NCI-H2081 (cell line): ENCODE measurements at places on chromosomes 16 and 17.

GRCh38 chr17:4362141-4362540 lies 4.3 kb downstream of the UBE2G1 start:
- peak; percentile 60 for DNase-seq

DNA sequence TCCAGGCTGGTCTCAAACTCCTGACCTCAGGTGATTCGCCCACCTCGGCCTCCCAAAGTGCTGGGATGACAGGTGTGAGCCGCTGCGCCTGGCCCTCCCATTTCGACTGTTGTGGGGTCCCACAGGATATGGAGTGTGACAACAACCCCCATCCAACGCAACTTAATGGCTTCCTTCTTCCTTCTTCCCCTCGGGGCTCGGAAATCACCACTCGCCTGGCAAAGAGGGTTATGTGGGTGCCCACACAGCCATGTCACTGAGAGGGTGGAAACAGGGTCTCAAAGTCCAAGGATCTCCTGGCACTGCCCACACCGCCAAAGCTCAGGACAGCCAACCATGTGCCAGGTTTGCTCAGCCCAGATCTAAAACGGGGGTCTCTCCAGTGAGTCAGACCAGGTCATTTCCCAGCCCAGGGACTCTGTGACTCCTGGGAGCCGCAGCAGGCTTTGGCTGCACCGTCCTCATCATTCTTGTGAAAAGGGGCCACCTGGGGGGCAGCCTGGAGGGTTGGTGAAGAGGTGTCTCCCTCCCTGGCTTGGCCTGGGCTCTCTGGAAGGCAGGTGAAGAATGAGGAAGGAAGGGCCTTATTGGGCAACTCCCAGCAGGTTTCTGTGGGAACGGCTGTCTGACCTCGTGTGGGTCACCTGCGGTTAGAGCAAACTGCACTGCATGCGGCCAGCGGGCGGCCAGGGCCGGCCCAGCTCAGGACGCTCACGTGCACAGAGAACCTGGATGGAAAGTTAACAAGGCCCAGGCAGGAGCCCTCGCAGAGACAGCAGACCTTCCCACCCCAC lies 25.3 kb upstream of the LITAF start:
- DNase-seq, result no peak

GRCh38 chr16:64094992-64095634 lies 1026.8 kb downstream of the CDH11 start:
- no peak for DNase-seq

DNA sequence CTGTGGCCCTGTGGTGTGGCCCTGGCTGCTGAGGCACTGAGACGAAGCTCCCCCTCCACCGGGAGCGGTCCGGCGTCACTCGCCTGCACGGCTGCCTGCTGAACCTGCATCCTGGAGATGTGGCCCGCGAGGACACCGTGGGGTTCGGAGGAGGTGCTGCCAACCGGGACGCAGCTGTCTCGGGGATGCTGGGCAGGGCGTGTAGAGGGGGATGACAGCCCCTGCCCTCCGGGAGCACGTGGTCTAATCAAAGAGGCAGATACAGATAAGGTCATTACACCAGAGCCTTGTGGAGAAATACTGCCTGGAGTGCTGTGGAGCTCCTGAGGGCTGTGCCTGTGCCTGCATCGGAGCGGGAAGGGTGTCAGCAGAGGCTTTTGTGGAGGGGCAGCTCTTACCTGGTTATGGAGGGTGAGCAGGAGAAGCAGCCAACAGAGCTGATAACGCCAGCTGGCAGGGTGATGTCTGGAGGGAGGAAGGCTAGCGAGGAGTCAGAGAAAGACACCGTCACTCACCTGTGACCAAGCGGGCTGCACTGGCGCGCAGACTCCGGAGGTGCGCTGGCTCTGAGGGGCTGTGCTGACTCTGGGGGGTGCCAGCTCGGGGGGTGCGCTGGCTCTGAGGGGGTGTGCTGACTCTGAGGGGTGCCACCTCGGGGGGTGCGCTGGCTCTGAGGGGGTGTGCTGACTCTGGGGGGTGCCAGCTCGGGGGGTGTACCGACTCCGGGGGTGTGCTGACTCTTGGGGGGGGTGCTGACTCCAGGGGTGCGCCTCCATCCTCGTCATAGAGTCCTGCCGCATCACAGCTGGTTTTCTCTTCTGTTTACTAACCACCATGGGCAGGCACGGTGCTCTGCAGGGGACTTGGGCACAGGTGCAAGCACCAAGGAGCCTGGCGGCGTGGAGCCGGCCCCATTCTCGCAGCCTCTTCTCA lies 104.7 kb upstream of the CHMP6 start:
- peak; percentile 75 for DNase-seq

GRCh38 chr17:75909812-75910274 lies 5.2 kb upstream of the MRPL38 start:
- DNase-seq, result peak; percentile 98

DNA sequence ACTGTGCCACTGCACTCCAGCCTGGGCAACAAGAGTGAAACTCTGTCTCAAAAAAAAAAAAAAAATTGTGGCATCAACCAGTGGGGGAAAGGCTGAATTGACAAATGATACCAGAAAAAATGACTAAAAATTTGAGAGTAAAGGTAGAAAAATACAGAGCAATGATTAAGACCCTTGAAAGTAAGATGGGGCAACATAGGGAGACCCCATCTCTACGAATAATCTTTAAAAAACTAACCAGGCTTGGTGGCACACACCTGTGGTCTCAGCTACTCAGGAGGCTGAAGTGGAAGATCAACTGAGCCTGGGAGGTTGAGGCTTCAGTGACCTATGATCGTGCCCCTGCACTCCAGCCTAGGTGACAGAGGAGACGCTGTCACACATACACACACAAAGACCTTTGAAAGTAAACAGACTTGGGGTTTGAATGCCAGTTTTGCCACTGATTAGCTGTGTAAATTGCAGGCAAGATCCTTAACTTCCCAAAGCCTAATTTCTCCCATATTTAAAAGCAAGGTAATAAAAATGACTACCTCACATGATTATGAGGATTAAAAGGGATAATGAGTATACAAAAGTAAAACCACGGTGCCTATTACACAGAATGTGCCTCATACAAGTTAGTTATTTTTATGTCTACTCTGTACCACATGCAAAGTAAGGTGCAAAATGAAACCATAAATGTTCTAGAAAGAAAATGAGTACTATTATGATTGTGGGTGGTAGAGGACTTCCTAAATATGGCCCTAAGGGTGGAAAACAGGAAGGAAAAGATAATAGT lies 21.7 kb upstream of the PAFAH1B1 start:
- DNase-seq, result no peak

DNA sequence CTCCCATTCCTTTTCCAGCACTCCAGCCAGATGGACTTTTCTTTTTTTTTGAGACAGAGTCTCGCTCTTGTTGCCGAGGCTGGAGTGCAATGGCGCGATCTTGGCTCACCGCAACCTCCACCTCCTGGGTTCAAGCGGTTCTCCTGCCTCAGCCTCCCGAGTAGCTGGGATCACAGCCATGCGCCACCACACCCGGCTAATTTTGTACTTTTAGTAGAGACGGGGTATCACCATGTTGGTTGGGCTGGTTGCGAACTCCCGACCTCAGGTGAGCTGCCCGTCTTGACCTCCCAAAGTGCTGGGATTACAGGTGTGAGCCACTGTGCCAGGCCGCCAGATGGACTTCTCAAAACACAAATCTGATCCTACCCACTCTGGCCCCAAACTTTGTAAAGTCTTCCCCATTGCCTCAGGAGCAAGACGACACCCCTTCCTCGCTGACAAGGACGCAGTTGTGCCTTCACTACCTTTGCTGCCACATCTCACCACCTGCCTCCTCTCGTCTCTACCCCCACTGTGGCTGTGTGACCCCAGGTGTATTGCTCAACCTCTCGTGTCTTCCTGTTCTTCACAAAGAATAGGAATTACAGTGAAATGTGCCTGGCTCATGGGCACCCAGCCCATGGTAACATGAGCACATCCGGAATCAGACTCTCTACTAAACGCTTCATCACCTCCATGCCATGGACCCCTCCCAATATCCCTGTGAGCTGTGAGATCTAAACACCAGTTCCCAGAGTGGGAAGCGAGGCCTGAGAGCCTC lies 3.7 kb upstream of the BANP start:
- DNase-seq, result no peak

DNA sequence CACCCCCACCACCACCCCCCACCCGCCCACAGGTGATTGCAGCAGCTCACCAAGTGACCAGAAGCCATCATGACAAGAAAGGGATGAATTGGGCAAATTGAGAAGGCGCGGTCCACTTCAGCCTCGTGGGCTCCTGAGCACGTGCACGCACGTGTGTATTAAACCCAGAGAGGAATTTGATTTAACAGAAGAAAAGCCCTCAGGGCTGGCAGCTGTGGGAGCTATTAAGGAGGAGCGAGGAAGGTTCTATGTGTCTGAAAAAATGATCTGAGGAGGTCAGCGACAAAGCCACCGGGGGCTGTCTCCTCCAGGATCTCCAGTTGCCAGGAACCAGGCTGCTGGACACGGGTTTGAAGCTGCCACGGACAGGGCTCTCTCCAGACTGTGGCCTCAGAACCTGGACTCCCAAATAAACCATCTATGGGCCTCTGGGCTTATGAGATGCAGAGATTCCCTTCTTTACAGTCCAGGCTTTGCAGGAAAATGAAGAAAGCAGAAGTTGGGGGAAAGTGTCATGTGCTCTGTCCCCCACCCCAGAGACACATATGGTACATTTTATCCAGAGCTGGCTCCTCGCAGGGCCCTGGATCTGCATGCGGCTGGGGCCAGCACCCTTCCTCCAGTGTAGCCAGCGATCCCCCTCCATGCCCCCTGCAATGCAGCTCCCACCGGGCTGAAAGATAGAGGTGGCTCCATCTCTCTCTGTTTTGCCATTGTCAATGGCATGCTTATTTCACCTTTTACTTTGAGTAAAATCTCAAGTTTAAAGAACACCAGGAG lies 219.7 kb upstream of the RPL38 start:
- no peak for DNase-seq
